Stimulated activated CD4-positive, alpha-beta T cell treated with anti-CD3 and anti-CD28 coated beads, Interleukin-15, amount 100 ng/mL, for 24 hours (primary cell): ENCODE measurements at places on chromosomes 11 and 22.

DNA sequence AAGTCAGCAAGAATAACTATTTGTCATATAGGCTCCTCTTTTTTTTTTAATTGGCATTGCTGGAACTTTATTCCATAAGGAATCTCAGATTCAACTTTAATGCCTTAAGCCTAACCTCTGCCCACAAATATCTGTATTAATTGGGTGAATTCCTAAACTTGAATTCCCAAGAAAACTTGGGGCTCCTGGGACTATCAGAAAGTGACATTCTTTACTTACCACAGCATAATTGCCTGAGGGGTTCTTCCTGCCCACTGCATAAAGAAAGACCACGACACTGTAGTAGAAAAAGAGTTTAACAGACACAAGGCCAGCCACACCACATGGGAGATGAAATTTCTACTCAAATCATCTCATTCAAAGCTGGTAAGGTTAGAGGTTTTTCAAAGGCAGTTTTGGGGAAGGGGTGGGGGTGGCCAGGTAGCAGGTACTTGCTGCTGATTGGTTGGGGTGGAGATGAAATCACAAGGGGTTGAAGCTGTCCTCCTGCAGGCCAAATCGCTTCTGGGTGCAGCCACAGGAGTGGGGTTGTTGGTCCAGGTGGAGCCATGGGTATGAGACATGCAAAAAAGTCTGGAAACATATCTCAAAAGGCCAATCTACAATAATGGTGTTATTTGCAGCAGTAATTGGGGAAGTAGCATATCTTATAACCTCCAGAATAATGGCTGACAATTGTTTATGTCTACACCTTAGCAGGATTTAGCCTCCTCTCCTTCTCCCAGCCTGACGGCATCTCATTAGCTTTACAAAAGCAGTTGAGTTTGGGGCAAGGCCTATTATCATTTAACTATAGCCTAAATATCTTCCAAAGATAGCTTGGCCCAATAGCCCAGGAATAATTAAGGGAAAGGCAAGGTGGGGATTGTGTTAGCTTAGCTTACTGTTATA lies 4.8 kb upstream of the NLRP10 start:
- no peak for DNase-seq

DNA sequence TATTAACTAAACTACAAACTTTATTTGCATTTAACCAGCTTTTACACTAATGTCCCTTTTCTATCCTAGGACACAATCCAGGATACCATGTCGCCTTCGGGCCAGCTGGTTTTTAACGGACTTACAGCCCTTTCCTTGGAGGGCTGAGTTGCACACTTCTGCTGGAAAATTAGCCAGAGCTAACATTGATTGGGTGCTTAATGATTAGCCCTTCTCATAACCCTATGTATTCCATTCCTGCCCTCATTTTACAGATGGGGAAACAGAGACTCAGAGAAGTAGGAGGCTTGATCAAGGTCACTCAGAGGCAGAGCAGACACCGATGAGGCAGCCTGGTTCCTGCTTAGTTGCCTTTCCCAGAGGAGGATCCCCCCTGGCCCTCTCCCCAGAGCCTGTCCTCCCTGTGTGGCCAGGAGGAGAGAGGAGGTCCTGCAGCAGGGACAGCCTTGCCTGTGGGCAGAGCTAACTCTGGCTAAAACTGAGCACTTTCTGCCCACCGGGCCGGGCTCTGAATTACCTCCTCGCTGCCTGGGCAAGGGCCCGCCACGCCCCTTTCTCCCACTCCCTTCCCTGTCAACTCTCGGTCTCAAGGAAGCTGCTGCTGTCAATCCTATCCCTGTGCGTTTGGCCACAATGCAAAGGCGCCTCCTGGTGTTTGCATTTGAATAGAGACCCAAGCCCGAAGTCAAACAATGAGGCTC lies 59.6 kb upstream of the PAX6 start:
- peak; percentile 38 for DNase-seq

DNA sequence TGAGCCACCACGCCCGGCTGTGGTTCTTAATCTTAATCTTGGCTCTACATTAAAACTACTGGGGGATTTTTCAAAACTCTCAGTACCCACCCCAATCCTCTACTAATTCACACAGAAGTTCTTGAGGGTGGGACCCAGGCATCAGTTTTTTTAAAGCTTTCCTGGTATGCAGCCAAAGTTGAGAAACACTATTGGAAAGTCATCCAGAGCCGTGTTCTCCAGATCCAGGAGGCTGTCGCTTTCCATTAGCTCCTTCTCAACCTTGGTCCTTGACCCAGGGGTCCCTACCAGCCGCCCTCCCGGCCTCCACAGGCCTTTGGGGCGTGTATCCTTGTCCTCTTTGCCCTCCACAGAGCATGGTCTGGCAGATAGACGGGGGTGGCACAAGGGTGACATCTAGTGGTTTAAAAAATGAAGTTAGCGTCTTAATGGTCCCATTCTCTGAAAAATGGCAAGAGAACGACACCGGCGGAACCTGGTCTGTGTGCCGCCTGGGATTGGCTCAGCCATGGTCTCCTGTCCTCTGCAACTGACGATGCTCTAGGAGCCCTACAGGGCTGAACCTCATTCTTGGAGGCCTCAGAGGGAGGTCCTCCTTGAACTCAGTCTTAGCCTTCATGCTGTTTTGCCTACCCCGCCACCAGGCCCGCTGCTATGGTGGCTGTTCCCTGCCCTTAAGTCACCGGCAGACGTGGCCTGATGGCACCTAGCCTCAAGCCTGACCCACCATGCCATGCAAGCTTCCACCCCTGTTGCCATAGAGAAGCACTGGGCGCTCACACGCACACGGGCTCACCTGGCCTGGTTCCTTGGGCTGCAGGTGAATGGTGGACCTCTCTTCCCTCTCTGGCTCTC lies 152.0 kb upstream of the SYN3 start:
- peak; percentile 29 for DNase-seq

GRCh38 chr22:46854125-46854870 lies 91.8 kb downstream of the TBC1D22A start:
- DNase-seq = no peak

DNA sequence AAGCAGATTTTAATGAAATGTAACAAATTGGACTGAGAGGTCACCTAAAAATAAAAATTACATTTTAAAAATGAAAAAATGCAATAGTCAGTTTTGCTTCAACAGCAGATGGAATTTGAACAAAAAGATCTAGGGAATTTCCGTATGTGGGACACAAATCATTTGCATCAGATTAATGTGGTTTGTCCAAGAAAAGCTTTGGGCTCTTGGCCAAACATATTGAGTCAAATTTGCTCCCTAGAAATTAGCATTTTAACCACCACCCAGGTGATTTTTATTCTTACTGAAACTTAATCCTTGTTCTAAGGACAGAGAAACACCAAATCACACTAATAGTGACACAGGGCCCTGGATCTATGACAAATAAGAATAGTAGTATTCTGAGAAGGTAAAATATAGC lies 1477.8 kb downstream of the FAM181B start:
- no peak for DNase-seq

DNA sequence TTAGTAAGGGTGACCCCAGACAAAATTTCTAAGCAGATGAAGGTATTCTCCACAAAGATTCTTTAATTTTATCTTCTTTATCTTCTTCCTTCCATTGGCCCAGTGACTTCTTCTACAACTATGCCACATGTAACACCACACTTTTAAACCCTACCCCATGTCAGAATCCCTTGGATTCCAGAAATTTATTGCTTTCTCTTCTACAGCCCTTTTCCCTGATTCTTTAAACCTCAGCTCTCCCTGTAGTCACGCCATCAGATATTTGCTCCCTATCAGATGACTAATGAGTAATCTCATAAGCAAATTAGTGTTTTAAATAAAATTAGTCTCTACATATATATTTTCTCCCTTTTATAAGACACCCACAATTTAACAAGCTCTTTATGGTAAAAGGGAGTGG lies 423.4 kb upstream of the CHORDC1 start:
- DNase-seq = no peak

DNA sequence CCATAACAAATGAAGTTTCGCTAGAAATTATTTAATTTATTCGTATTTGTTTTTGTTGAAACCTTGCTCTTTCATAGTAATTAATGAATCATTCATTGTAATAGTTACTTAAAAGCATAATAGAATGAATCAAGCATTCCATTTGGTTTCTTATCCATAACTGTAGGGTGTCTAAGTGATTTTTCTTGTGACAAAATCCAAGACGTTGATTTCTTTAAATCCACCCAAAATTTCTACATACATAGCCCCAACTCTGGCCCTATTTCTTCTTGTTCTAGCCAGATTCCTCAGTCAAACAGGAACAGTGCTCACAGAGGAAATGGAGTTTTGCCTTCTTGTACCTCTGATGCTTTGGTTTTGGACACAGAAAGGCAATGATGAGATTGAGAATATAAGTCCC lies 25.5 kb downstream of the UBASH3B start:
- no peak for DNase-seq

GRCh38 chr11:12636871-12637410 lies 37.3 kb upstream of the TEAD1 start:
- DNase-seq = no peak

DNA sequence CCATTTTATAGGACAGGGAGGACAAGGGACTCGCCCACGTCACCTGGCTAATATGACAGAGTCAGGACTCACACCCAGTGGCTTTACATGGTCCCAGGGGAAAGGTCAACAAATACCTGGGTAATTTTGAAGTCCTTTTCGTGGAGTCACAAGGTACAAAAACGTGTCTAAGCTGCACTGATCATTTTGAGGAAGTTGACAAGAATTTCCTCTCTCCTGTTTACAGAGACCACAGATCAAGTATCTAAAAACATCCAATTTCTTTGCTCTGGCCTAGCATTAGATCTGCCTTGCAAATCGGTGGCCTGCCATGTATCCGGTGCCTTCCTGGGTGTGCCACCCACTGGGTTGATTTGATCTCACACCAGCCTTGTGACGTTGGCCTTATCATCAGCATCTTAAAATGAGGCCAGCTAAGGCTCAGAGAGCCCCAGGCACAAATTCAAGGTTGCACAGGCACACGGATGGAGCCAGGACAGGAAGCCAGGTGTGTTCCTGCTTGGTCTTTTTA lies 17.6 kb downstream of the GDPD5 start:
- peak; percentile 26 for DNase-seq

DNA sequence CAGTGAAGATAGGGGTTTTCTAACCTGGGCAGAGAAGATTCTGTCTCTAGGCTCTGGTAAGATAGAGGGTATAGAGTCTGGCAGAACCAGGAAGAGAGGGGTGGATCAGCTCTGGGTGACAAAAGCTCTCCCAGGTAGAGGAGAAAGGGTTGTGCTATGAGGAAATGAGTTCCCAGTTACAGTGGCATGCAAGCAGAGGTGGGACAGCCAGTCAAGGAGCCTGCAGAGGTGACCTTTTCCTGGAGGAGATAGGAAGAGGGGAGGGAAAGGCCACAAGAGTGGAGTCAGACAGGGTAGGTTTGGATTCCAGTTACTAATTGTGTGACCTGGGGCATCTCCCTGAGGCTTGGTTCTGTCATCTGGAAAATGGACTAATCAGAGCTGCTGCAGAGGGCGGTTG lies 3.4 kb upstream of the CAPN5 start:
- DNase-seq = no peak

- no peak for DNase-seq
Observed at GRCh38 chr11:104968355-104968855, at the start of gene CASP4. Gene CASP4, minus strand, starts transcription at chr11:104968574. Its CDS starts 49 bp downstream, at chr11:104968525.

- no peak for DNase-seq
Observed at GRCh38 chr11:72079819-72080325, 470 bp downstream of the NUMA1 start.

DNA sequence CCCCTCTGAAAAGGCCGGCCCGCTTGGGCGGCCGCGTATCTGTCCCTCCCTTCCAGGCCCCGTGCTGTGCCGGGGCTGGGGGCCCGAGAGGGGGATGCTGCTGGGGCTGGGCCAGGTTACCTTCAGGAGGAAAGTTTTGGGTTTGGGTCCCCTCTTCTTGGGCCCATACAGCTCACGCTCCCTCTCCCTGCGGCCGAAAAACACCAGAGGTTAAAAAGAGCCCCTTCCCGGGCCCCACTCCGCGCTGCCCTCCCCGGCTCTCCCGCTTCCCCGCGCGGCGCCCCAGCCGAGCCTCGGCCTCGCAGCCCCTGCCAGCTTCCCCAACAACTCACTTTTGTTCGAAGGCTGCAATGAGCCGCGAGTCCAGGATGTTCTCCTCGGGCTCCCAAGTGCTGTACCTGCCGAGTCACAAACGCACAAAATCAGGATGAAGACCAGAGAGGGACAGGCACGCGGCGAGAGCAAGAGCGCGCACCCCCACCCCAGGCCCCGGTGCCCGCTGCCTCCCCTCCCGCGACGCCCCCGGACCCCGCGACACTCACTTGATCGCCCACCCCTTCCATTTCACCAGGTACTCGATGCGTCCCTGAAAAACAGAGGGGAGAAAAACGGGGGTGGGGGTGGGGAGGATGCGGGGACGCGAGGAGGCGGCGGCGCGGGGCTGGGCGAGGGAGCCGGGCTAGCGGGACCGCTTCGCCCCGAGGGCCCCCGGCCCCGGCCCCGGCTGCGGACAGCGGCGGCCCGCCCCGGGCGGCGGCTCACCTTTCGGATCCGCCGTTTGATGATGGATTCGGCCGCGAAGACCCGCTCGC lies 450 bp downstream of the CBX6 start:
- DNase-seq = peak; percentile 50

- DNase-seq = peak; percentile 58
Observed at GRCh38 chr22:20750461-20751184, 23.3 kb upstream of the SERPIND1 start.

DNA sequence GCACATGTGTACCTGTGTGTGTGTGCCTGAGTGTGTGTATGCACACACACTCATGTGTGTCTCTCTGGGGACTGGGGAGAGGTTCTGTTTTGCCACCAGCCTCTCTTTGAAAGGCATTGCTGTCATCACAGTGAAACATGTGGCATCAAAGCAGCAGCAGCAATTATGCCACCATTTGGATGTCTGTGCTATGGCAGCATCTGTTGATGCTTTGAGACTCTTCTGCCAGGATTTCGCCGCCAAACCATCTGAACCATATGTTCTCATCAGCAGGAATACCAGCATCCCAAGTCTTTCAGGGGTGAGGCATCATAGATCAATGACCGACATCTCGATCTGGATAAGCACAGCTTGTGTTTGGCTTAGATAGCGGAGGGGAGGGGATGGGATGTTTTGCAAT lies 168.6 kb downstream of the FAT3 start:
- no peak for DNase-seq

DNA sequence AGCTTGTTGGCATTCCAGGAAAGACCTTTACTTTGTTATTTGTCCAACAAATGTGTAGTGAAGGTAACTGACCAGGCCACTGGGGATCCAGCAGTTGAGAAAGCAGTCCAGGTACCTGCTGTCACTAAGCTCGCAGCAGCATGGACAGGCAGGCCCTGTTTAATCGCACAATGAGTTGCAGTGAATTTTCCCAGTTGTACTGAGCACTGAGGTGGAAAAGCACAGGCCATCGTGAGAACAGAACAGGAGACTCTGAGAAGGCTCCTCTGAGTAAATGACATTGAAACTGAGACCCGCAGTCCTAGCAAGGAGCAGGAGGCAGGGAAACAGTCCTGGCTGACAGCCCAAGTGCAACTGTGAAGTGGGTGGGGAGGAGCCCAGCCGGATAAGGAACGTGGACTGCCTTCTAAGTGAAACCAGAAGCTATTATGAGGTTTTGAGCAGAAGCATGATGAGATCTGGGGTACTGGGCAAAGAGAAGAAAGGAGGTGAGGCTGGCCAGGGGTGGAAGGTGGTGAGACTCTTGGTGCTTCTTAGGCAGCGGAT lies 39.8 kb upstream of the CDON start:
- DNase-seq = no peak
